Fibroblast of skin of right biceps (primary cell): ENCODE measurements at places on chromosomes 2 and 18.

GRCh38 chr2:134253117-134253704, 661 bp upstream of the MGAT5 start:
- no peak for DNase-seq

GRCh38 chr2:29731948-29732347, 189.4 kb downstream of the ALK start:
- DNase-seq: peak; percentile 39

GRCh38 chr2:215862351-215862771, 151.0 kb downstream of the MREG start:
- DNase-seq: no peak

DNA sequence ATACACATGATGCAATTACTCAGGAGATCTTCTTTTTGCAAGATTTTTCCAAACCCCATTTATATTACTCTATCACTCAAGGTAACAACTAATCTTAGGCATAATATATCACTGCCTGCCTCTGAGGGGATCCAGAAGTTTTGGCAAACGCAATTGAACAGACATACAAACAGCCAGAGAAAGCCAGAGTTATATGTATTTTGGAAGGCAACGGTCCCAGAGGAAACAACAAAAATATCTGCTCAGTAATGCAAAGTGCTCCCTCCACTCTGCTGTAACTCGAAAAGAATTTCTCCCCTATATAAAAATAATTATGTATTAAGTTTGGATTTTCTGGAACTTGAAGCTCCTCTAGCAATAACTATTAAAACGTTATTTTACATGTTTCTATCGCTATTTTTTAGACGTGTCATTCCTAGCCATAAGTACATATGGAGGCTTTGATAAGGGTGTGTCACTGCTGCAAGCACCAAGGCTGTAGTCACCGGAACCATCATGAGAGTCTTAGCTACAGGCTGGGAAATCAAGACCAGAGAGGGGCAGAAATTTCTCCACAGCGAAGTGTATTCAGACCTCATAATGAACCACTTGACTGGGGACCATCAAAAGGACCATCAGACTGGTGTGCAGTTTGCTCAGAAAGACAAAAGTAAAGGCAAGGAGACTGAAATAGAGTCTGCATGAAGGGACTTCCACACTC, 3.7 kb upstream of the GKN1 start:
- DNase-seq: peak; percentile 44

- DNase-seq: peak; percentile 82
Measured at GRCh38 chr2:40213071-40213470, 238.8 kb downstream of the SLC8A1 start.

- no peak for DNase-seq
Measured at GRCh38 chr18:3330622-3331021, 68.7 kb downstream of the MYL12B start.
